ENCODE measurements at places on chromosomes 6 and 20.

DNA sequence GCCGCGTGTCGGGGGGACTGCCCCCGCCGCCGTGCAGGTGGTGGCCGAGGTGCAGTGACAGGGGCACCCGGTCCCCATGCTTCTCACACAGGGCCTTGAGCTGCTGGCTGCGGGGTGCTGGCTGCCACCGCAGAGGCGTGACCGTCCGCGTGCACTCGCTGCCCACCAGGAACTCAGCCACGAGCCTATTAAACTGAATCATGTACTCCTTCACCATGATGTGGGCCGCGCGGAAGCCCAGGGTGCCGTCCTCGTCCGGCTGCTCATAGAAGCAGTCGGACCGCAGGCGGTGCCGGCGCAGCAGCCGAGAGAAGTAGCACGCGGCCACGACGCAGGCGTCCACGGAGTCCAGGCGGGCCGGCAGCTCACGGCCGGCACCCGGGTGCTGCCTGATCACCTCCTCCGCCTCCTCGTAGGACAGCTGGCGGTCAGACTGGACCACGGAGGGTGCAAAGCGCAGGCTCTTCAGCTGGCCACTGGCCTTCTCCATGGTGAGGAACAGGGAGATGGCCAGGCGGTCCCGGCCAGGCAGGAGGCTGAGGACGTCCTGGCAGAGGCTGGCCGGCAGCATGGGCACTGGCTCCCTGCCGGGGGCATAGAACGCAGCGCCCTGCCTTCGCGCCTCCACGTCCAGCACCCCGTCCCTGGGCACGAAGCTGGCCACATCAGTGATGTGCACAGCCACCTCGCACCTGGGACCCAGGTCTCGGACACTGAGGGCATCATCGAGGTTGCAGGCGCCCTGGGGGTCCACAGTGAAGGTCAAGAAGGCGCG is 9.8 kb downstream of the HELZ2 start:
- no peak for DNase-seq

- DNase-seq = no peak
Observed at GRCh38 chr20:61426352-61426751, 174.3 kb downstream of the CDH4 start.

DNA sequence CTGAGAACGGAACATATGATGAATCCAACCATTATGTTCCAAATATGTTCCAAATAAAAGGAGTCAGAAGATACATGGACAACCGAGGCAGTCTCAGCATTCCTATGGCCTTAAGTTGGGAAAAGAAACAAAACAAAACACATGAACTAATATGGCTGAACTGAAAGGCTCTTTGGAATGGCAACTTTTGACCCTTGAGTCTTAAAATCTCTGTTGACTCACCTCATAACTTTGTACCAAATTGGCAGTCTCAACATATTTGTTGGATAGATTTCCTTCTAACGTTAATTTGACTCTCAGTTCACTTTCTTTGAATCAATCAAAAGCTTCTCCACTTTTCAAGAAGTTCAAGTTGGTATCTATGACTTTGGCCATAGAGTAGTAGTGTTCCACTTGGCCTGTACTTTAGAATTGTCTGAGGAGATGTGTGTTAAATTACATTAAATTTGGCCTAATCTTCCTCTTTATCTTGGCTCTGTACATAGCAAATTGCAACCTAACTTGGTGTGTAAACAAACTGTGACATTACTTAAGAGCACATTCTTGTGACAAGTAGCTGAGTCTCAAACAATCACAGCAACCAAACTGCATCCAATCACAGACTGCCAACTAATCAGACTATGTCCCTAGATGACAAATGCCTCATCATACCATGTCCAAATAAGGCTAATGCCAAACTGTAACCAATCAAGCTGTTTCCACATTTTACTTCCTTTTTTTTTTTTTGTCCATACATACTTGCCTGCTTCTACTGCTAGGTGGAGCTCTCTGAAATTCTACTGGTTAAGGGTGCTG is 208.8 kb downstream of the BMP2 start:
- DNase-seq = no peak

- no peak for DNase-seq
Observed at GRCh38 chr6:139777202-139777970, 402.9 kb upstream of the CITED2 start.

Data from NCI-H510A treated with DMSO at 0.1 percent for 48 hours (cell line).